Pancreas (tissue), 10 donors: ENCODE measurements at places on chromosomes 12 and 14. TPM values are rescaled to one million over a fixed set of nuclear protein-coding genes. Genes with fewer than 3 reads are reported as not detected.

The KDM2B gene
- 9.5 TPM for total RNA-seq

DNA sequence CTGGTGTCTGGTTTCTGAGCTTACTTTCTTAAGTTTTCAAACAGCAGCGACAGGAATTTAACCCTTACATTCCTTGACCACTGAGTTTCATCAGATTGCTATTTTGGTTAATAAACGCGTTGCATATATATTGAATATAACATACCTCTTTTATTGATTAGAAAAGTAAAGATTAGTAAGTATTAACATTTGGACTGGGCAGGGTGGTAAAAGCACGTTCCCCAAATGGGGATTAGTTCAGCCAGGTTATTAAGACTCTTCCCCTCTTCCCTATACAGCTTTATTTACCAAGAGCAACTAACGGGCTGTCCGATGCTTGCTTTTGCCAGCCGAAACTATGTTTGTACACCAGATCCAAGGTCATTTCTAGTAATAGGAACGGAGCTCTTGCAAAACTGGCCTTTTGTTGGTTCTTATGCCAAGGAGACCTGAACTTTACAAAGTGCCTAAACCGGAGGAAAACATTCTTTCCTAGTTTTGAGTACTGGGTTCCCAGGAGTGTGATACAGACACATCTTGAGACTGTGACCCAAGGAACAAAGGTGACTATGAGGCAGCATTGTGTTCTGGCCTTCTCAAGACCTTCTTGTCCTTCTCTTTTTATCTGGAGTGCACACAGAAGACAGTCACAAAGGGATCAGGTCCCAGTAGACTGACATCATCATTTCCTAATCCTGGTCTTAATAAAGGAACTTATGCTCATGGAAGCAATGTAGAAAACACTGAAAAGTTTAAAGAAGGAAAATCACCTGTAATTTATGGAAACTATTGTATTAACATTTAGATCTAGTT lies 2.6 kb downstream of the GLRX5 start:
- H3K4me3 ChIP-seq = no peak overlapping the region
- H3K27me3 ChIP-seq = no peaks in the 10 kb centered on the region

DNA sequence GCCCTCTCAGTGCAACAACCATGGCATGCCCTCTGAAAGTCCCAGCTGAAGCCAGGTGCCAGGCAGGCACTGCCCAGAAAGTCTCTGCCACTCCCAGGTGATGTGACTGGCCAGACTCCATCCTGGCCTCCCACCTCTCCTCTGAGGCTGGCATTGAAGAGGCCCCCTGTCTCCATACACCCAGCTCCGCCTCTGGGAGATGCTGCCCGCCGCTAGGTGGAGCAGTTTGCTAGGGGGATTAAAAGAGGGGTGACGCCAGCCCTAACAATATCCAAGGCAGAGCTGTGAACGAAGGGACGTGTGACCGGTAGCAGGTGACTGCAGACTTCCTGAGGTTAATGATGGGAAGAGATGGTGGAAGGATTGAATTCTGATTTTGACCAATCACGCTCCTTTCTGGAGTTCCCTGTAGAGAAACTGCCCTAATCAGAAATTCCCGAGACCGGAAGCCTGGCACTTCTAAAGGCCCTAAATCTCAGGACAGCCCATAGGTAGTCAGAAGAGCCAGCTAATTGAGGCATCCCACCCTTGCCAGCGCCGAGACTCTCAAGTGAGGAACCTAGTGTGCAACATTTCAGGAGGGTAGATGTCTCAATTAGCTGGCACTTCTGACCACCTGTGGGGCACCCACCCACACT lies 8.3 kb upstream of the PLEK2 start:
- no peak overlapping the region for H3K27ac ChIP-seq
- peaks cover 10% of the 10 kb centered on the region for H3K4me1 ChIP-seq
- no peaks in the 10 kb centered on the region for H3K36me3 ChIP-seq
- DNase-seq = no peak
- no peak overlapping the region for H3K4me3 ChIP-seq
- H3K27me3 ChIP-seq = no peaks in the 10 kb centered on the region

The LPAR5 gene
- 1.1 TPM for total RNA-seq
